ENCODE measurements at places on chromosomes 7 and 10.

DNA sequence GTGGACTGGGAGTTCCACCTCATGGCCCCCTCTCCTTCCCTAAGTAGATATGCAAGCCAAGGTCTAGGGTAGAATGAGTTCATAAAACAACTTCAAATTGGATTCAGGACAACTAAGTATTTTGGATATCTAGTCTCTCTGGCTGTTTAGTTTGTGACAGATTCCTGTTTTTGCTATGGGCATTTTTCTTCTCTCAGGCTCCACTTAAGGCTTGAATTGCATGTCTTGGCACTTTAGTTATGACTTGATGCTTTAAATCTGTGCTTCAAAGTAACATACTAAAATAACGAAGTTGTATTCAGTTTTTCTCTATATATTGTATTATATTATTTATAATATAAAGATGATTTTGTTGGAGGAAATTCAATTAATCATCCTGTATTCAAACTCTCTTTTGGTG, 873.4 kb upstream of the MBL2 start:
- DNase-seq = no peak

DNA sequence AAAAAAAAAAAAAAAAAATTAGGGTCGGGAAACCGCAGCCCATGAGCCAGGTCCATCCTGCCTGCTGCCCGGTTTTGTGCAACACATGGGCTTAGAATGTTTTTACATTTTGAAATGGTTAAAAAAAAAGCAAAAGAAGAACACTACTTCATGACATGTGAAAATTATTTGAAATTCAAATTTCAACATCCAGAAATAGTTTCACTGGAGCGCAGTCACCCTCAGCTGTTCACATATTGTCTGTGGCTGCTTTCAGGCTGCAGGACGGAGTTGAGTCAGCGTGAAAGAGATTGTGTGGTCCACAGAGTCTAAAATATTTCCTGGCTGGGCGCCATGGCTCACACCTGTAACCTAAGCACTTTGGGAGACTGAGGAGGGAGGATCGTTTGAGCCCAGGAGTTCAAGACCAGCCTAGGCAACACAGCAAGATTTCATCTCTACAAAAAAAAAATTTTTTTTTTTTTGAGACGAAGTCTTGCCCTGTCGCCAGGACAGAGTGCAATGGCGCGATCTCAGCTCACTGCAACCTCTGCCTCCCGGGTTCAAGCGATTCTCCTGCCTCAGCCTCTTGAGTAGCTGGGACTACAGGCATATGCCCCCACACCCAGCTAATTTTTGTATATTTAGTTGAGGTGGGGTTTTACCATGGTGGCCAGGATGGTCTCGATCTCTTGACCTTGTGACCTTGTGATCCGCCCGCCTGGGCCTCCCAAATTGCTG, 63.9 kb upstream of the ECHDC3 start:
- DNase-seq = no peak

DNA sequence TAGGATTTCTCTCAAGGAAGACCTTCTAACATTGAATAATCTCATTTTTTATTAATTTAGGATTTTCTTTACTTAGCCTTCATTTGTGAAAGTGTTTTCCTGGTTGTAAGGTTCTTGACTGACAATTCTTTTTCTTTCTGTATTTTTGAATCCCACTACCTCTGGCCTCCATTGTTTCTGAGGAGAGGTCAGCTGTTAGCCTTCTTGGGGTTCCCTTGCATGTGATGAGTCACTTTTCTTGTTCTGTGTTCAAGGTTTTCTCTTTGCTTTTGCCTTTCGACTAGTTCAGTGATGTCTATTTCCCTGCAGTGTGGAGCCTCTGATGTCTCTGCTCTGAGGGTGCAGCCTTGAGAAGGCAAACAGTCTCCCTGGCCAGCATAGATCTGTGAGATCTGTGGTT, 304.1 kb upstream of the ZNF32 start:
- DNase-seq = no peak

DNA sequence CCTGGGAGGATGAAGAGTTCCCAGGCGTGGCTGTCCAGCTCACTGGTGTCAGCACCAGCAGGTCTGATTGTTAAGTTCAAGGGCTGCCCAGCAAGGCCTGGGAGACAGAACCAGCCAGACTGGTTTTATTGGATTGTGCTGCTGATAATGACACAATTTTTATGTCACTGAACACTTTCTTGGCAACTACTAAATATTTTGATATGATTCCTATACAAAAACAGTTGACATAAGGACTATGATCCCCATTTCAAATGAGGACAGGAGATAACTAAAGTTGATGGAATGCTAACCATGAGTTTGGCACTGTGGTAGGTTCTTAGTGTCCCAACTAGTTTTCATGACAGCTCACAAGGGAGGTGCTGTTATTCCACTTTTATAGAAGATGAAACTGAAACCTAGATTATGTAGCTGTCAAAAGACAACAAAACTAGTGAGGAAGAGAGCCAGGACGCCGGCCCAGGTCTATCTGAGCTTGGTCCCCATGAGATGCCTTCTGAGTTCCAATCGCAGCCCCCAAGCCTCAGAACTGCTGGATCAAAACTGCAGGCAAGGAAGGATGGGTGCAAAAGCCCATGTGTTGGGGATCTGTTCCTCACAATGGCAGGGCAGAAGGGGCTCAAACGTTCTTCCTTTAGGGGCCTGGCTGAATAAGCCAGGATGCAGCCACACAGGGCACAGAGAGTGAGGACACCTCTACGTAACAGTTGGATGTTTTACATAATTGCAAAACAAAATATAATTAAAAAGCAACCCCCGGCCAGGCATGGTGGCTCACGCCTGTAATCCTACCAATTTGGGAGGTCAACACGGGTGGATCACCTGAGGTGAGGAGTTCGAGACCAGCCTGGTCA, 52.8 kb downstream of the COBL start:
- DNase-seq = no peak

DNA sequence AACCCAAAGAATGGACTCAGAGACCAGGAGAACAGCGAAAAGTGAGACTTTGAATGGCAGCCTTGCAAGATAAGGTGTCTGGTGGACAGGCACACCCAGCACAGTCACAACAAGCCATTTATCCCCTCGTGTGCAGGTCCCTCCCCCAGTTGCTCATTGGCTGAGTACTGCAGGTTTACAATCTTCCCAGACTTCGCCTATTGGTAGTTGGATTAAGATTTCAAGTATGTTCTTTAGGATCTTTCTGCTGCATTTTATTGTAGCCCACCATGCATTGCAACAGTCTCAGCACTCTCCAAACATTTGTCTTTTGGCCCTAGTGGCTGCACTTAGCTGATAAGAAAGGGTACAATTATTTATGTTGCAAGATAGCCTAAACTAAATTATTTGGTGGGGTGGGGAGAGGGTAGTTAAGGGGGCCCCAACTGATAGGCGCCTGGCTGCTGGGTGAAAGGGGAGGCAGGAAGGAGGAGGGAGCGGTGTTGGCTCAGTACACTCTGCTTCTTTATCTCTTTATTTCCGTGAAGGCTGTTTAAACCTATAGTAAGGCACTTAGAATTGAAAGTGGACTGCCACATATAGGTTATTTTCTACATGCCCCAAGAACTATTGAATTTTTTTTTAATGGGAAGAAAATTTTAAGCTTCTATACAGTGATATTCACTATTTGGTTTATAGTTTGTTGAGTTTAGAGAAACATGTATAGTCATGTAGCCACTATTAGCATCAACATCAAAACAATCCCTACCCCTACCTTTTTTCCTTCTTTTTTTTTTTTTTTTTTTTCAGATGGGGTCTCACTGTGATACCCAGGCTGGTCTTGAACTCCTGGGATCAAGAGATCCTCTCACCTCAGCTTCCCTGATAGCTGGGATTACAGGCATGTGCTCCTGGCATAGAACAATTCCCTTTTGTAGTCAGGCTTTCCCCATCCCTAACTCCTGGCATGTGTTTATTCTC, 54.2 kb downstream of the GUSB start:
- no peak for DNase-seq

- DNase-seq = no peak
These were observed 1.7 kb upstream of the ST8SIA6 start for GRCh38 chr10:17456032-17456548.

DNA sequence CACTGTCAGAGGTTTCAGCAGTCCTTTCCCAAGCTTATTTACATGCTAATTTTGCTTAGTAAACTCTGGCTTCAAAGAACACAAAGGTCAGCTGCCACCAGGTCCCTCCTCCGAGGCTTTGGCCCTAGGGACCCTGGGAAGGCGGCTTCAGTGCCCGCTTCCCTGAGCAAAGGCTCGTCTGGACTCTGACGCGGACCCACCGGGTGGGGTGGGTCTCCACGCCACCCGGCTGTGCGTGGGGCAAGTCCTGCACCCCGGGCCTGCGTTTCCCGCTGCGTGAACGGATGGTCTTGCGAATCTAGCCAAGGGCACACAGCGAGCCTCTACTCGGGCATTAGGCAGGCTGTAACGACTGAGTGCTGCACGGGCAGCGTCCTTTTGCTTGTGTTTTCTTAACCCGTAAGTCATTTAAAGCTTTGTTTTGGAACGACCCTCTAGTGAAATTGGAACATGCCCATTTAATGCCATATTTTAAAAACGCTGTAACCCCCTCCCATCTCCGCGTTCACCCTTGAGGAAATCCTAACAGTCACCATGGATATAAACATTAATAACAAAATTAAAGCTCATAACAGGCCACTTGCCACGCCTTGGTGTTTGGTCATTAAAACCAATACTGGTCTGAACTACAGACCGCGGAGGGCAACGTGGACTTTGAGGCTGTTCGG, 828 bp downstream of the BNIP3 start:
- no peak for DNase-seq

GRCh38 chr10:128080641-128081040, 45.6 kb downstream of the MKI67 start:
- no peak for DNase-seq

DNA sequence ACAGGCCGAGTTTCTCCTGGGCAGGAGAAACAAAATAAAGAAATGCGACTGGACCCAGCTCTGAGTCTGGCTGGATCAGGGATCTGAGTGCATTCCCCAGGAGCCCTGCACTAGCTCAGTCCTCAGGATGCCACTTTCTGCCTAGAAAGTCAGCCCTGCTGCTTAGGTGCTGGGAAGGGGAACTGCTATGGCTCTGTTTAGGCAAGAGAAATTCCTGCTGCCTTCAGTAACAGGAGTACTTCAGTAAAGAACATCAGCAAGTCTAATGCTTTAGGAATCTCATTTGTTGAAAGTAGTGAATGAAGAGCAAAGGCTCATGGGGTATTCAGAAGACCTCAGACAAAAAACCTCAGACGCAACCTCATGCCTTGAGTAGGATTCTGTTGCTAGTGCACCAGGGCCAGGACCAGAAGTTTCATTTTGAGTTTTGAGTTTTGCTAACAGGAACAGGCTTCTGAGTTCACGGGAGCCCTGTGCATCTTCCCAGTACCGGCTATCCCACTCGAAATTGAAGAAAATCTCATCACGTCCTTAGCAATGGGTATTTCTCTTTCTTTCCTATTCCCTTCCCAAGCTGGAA, 170.8 kb upstream of the CDCA7L start:
- no peak for DNase-seq

GRCh38 chr7:51228386-51228958, 88.1 kb downstream of the COBL start:
- DNase-seq = no peak

DNA sequence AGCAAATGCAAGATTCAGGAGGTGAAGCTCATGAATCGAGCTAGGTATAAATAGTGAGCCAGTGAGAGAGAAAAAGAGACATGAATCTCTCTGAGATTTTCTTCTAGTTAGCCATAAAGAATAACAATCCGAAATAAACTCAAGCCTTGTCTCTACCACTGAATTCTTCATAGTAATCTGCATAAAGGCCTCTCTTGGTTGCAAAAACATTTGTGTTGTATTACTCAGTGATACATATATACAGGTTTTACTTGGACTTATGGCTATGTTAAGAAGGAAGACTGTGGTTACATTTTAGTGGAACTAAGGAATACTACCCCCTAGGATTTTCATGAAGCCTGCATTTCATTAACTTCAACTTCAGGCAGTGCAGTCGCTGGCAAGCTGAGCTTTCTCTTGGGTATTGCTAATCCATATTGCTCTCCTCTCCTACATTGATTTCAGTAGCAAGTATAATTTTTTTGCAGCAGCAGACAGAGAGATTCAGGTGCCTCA, 72.7 kb upstream of the TRIL start:
- DNase-seq = no peak

DNA sequence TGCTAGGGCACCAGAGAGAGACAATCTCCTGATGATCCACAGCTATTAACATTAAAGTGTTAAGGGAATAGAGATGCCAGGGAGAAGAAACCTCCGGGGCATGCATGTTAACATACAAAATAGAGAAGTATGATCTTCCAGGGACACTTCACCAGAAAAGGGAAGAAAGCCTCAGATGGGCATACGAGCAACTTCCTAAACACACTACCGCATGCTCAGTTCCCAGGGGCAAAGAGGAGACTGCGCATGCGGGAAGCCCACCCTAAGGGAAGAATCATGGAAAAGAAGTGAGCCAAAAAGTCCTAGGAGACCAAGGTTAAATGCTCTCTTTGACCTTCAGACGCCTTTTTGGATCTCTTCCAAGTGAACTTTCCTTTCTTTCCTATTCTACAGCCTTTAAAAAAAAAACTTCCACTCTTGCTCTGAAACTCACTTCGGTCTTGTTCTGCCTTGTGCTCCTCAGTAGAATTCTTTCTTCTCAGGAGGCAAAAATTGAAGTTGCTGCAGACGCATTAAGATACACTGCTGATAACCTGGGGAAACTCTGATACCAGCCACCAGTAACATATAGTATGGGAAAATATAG, 1211.3 kb downstream of the REEP3 start:
- no peak for DNase-seq

GRCh38 chr7:22140578-22140977, 194.9 kb upstream of the CDCA7L start:
- no peak for DNase-seq

- no peak for DNase-seq
These were observed 12.3 kb downstream of the SVIL start for GRCh38 chr10:29622382-29622922.

DNA sequence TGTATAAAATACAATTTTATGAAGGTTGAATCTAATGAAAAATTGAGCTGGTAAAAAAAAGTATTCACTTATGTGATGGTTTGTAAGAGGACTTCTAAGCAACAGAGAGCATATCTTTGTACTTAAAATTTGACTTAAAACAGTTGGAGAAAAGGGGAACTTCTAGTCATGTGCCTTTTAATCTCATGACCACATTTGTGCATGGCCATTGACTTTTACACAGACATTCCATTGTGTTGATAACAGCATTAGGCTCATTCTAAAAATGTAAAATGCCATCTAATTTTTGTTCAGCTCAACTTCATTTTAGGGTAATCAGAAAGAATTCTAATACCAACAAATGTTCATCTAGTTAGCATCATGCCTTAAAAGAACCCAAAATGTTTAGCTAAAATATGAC, 119.9 kb downstream of the HPSE2 start:
- DNase-seq = no peak

- DNase-seq = no peak
These were observed 722 bp downstream of the DENND10 start for GRCh38 chr10:119104654-119105015.

GRCh38 chr7:44617225-44617890, 10.9 kb downstream of the OGDH start:
- no peak for DNase-seq

GRCh38 chr7:2587134-2587533, 28.4 kb downstream of the IQCE start:
- DNase-seq = no peak

- no peak for DNase-seq
These were observed 49.6 kb upstream of the CSTF2T start for GRCh38 chr10:51748959-51749358.

Data from activated T-helper 9 cell treated with anti-CD3 and anti-CD28 coated beads, Interleukin-2, amount 50 U/mL, for 16 hours (primary cell).